Gastrocnemius medialis (tissue), 4 donors: ENCODE measurements at places on chromosomes 12 and 14.

DNA sequence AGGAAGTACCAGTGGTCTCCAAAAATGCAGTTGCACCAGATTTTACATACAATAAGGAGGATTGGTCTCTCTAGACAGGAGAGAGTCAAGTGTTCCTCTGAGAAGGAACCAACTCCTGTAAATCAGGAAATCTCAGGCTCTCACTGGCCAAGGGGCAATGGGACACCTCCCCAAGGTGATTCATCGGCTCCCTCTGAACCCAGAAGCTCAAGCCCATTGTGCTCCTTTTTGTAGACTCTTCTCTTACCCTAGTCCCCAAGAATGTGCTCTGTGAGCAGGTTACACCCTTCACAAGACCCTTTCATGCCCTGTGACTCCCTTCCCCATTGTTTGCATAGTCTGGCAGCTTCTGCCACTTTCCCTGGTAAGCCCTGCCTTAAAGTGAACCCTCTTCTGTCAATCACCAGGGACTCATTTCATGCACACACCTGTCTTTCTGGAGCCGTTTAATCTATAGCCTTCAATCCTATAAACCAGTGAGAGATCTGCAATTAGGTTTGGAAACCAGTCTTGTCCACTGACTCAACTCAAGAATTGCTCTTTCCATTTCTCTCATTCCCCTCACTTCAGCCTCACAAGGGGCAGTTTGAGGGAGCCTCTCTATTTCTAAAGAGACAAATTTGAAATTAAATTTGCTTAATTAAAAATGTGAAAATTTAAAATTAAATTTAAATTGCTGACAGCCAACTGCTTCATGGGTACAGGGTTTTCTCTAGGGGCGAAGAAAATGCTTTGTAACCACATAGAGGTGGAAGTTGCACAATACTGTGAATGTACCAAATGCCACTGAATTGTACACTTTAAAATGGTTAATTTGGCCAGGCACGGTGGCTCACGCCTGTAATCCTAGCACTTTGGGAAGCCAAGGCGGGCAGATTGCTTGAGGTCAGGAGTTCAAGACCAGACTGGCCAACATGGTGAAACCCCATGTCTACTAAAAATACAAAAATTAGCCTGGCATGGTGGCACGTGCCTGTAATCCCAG, 38.3 kb upstream of the LTA4H start:
- no peak for DNase-seq

DNA sequence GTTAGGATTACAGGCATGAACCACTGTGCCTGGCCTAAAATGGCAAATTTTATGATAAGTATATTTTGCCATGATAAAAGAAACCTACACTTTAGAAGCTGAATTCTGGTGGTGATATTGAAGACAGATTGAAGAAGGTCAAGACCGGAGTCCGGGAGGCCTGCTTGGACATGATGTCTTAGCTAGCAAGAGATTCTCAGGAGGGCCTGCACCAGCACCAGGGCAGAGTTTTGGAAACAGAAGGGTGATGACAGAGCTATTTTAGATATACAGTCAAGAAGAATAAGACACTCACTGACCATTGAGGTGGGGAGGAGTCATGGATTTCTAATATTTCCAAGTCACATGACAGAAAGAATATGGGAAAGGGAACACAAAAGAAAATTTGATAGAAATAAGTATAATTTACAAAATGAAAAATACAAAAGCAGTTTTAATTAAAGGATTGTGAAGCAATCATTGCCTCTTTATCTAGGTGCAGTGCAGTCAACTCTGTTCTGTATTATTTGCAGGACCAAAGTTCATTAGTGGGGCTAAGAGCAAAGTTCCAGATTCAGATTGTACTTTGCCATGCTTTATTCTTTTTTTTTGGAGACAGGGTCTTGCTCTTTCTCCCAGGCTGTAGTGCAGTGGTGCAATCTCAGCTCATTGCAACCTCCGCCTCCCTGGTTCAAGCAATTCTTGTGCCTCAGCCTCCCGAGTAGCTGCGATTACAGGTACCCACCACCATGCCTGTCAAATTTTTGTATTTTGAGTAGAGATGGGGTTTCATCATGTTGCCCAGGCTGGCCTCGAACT, 9.3 kb upstream of the PPP4R3A start:
- DNase-seq, result no peak

DNA sequence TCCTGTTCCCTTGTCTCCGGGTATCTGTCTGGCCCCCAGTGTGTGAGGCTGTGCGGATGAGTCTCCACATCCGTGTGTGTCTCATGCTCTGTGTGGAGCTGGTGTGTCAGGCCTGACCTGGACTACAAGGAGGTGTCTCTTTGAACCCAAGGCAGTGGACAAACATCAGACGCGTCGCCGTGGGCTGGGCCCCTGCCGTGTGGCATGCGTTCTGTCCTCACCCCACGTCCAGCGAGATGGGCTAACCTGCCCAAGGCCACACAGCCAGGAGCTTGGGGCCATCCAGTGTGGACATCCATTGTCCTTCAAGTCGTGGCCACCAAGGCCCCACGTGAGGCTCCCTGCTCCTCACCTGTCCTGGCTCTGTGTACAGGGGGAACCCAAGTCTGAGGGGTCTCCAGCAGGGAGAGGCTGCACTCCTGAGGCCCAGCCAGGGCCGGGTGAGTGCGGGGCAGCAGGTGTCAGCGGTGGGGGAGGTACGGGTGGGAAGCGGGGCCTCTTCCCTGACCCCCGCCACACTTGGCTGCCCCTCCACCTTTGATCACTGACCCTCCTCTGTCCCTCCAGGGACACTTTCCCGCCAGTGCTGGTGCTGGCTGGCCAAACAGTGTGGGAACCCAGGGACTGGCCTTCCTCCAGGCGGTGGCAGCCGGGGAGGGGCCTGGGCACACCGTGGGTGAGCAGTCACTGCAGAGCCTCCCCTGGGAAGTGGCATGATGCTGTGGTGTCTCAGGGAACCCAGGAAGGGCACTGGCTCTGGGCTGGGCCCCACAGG, 48.5 kb downstream of the CYP46A1 start:
- DNase-seq, result peak; percentile 10

DNA sequence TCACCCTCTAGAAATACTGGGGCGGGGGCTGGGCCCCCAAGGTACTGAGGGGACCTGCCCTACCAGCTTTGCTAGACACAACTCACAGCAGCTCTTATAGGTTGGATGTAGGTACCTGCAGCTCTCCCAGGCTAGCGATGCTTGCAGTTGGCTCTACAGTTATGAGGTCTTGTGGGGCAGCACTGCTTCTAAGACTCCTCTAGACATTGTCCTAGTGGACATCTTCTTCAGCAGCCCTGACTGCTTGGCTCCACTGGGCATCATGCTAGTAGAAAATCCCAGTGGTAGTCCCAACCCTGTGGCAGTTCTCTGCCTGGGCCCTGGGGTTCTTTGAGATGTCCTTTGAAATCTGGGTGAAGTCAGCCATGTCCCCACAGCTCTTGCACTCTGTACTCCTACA, 419.3 kb upstream of the SEL1L start:
- no peak for DNase-seq

DNA sequence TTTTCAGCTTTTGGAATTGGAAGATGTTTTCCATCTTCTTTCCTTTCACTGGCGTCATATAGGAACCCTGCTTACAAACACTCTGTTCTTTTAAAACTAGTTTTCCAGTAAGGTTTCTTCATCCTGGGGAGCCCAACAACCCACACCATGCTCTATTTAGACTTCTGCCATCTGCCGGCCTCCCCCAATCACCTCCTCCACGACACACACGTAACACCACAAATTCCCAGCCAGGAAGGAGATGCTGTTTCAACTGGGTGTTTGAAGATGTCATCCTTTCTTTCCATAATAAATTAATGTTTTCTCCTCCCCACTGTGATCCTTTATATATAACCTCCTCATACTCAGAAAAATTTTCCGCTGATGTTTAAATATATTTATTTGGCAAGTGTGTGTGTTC, 231.4 kb upstream of the DDHD1 start:
- no peak for DNase-seq

- no peak for DNase-seq
Measured at GRCh38 chr12:64389154-64389553, 1.4 kb downstream of the C12orf56 start.

GRCh38 chr14:100342195-100342594, 19.1 kb downstream of the SLC25A47 start:
- no peak for DNase-seq

DNA sequence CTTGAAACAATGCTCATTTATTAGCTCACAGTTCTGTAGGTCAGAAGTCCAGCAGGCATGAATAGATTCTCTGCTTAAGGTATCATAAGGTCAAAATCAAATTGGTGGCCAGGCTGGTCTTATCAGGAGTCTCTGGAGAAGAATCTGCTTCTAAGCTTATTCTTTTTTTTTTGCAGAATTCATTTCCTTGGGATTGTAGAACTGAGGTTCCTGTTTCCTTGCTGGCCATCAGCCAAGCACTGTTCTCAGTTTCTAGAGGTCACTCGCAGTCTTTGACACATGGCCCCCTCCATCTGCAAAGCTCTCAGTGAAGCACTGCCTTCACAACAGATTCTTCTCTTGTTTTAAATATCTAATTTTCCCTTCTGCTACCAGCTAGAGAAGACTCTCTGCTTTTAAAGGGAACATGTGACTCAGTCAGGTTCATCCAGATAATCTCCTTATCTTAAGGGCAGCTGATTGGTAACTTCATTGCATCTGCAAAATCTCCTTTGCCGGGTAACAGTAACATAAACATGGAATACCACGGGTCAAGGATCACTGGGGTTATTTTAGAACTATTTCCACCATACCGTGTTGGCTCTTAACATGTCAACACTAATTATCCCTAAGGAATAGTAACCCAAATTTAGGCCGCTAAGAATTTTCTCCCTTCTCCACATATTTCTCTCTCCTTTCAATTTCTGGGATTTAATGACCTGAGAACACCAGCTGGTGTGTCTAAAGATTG, 25.3 kb downstream of the RHOJ start:
- no peak for DNase-seq

- DNase-seq, result peak; percentile 75
Measured at GRCh38 chr14:99793213-99794150, at the start of gene EML1. TSS of gene EML1 (plus strand) at chr14:99793413. CDS start at chr14:99793477, 64 bp downstream.

DNA sequence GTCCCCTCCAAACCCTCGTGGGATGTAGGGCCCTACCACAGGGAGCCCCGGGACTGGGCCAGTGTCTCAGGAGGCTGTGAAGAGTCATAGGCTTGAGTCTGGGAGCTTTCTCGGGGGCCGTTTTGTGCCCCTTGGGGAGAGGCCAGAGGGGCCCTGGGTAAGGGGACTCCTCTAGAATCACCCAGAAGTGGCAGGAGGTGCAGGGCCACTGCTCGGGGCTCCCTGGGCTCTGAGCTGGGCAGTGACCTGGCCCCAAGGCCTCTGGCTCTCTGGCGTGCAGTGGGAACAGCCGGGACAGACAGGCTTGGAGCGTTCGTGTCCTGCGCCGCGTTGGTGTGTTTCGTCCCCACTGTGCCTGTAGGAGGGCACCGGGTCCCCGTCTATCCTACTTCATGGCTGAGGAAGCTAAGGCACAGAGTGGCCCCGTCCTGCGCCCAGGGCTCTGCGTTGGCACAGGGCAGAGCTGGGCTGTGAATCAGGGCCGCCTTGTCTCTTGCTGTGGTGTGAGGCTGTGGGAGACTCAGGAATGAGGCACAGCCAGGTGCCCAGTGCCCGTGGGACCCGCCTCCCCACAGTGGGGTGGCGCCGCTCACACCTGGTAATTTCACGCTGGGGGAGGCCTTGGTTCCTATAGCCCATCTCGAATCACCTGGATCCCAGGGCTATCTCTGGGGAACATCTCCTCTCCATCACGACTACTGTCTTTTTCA, 23.8 kb upstream of the KIF26A start:
- no peak for DNase-seq

DNA sequence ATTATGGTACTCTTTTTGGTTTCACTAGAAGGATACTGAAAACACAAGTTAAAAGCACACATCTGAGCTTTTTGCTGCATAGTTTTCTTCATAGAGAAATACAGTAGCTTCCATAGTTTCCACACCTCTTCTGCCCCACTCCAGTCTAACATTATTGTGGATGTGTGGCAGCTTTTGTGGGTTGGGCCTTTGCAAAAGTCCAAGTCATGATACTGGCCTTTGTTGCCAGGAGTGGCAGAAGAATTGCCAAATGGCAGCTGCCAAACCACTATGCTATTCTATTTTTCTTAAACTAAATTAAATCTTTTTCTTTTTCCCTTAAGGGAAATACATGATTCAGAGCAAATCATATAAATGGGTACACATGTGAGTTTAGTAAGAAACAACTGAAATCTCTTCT, 114.8 kb downstream of the PLEKHA5 start:
- no peak for DNase-seq

DNA sequence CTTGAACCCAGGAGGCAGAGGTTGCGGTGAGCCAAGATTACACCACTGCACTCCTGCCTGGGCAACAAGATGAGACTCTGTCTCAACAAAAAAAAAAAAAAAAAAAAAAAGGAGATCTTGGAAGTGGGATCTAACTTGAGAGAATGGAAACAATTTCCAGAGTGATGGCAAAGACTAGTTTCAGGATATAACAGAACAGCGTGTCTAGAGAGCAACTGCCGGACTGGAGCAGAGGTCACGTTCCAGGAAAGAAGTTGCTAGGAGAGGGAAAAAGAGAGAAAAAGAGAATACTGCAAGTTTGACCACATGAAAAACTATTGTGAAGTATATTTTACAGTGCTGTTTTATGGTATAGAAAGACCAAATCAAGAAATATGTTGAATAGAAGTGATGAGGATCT, 118.0 kb downstream of the MON2 start:
- no peak for DNase-seq

DNA sequence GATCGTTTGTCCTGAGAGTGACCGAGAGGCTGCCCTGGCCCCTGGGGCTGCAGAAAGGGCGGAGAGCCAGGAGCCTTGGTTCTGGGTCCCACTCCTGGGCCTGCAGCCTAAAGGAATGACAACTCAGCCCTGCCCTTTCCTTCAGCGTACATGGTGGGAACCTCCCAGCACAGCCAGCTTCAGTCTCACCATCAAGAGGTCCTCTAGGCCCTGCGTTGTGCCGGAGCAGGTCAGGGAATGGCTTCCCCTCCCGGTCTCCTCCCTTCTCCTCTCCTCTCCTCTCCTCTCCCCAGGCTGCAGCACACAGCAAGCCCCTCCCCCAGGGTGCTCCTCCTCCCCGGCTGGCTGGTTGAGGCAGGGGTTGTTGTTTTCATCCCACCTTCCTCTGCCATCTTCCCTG, 44.6 kb upstream of the TUNAR start:
- no peak for DNase-seq

- no peak for DNase-seq
Measured at GRCh38 chr14:28308734-28309133, 457.9 kb upstream of the FOXG1 start.

GRCh38 chr12:118052324-118053070, 8.5 kb downstream of the WSB2 start:
- peak; percentile 76 for DNase-seq

DNA sequence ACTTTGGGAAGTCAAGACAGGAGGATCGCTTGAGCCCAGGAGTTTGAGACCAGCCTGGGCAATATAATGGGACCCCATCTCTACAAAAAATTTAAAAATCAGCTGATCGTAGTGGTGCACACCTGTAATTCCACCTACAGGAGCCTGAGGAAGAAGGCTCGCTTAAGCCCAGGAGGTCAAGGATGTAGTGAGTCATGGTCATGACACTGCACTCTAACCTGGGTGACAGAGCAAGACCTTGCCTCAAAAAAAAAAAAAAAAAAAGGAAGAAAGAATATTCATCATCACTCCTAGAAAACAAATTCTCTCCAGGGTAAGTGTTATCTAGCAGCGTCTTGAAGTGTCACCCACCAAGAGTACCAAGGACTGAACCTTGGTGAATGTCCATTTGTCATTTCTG, 34.2 kb upstream of the PLXNC1 start:
- no peak for DNase-seq

GRCh38 chr12:57754411-57755193, at the start of gene MARCHF9:
TSS of gene MARCHF9 (plus strand) at chr12:57755103. CDS start at chr12:57755529, 426 bp downstream.
- DNase-seq, result no peak
